Activated naive CD4-positive, alpha-beta T cell (primary cell): ENCODE measurements at places on chromosomes 3 and 15.

- DNase-seq: no peak
These were observed 34.8 kb downstream of the MITF start for GRCh38 chr3:69774029-69774428.

GRCh38 chr3:59908280-59908679 is 858.5 kb upstream of the CFAP20DC start:
- DNase-seq: no peak

GRCh38 chr15:61906961-61907752 is 153.1 kb downstream of the VPS13C start:
- DNase-seq: no peak

- DNase-seq: no peak
These were observed 63.0 kb downstream of the LINGO1 start for GRCh38 chr15:77569729-77570125.

- no peak for DNase-seq
These were observed 107.4 kb downstream of the KLHL25 start for GRCh38 chr15:85687329-85687728.
